A172 (cell line): ENCODE measurements at places on chromosomes 16 and 17. TPM values are rescaled to one million over a fixed set of nuclear protein-coding genes. Genes with fewer than 3 reads are reported as not detected.

Gene TNP2
- not detected in 2 replicates for total RNA-seq

Gene CCL5
- not detected in 2 replicates for total RNA-seq

DNA sequence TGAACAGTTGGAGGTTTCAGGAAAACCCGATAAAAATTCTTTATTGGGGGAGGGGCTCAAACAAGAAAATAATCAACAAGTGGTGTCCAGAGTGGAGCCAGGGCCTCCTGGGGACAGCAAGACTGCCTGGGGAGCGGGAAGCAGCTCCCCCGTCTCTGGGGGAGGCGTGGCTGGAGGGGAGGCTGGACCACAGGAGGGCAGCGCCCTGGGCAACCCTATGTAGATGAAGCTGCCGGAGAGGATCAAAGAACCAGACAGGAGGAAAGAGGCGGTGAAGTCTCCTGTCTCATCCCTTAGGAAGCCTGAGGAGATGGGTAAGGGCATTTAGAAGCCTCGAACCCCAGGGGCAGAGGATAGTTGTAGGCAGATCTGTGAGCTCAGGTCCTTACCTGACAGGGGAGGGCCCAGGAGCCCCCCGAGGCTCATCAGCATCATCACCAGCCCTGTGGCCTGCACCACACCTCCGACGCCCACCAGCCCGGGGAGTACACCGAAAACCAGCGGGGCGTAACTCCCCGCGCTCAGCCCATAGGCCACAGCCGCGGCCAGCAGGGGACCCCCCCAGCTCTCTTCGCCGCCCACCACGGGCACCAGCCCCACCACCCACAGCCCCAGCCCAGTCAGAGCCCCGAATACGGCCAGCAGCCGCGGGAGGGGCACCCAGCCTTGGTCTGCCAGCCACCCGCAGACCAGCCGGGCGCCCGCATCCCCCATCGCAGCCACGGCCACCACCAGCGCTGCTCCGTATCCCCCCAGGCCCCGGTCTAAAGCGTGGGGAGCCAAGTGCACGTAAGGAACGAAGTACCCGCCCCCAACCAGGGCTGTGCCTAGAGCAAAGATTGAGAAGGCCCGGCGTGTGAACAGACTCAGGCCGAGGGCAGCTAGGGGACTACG lies 2.0 kb downstream of the SLC16A11 start:
- no peak for DNase-seq

GRCh38 chr16:12737563-12737962 lies 66.1 kb downstream of the CPPED1 start:
- DNase-seq, result no peak

Gene TMEM204
- 0.17 TPM in 1 of 2 replicates, not detected in the other for total RNA-seq

DNA sequence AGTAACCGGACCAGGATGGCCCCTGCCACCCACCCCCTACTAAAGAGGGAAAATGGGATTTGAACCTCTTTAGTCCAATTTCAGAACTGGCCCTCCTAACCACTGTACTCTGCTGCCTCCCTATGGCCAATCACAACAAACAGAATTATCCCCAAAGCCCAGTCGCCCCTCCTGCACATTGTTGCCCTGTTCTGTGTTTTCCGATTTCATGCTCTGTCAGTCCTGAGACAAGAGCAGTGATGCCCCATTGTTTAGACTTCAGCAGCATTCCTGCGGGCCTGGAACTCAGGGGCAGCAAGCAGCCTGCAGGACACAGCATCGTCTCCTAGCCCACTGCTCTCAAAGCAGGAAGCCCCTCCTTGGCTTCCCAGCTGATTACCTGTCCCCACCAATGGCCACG lies 20.5 kb upstream of the KLHL11 start:
- no peak for DNase-seq

GRCh38 chr17:81720267-81721071 lies 8.4 kb downstream of the SLC25A10 start:
- DNase-seq, result no peak

Gene ZFP3
- 0.72 and 1.1 TPM in 2 replicates for total RNA-seq

GRCh38 chr17:63704836-63705235 lies 4.9 kb upstream of the LIMD2 start:
- no peak for DNase-seq

Gene CPNE7
- 4.7 and 18.5 TPM in 2 replicates for total RNA-seq

- DNase-seq, result no peak
These were observed 115.0 kb upstream of the ADAMTS18 start for GRCh38 chr16:77549876-77550275.
